GM19239 (cell line): ENCODE measurements at places on chromosomes 7 and 10.

- DNase-seq = no peak
Measured at GRCh38 chr10:125457406-125457805, 225.6 kb downstream of the TEX36 start.

- DNase-seq = no peak
Measured at GRCh38 chr7:150657526-150657925, 25.3 kb upstream of the GIMAP6 start.

DNA sequence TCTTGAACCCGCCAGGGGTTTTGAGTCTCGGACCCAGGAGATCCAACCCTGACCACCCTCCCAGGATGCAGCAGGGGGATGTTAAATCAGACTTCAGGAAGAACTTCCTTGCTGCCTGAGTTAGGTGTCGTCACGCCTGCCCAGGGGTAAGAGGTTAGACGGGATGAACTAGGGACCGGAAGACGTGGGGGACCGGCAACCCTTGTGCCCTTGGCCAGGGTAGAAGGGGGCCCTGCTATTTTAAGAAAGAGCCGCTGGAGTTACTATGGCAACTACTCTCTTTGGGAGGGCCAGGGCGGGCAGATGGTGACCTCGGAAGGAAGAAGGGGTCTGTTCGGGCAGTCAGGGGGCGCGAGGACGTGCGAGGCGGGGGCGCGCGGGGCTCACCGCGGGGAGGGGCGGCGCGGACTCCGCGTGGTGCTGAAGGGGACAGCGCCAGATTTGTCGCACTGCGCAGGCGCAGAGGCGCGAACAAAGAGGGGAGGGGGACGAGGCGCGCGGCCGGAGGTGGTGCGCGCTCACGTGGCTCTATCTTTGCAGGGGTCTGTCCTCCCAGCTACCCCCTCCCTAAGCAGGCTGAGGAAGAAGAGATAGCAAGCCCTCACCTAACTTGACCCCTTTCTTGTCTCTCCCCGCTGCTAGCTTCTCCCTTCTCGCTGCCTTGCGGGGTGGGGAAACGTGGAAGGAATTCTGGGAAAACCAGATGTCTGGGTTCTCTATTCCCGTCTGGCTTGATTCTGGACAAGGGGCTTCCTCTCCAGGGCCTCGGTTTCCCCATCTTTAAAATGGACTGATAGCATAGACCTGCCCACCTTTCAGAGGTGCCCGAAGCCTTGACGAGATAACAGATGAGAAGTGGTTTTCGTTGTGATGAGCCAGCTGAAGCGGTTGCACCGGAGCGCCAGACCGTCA, 940 bp upstream of the PSD start:
- DNase-seq = no peak

- no peak for DNase-seq
Measured at GRCh38 chr7:155797262-155798250, 14.7 kb downstream of the SHH start.

GRCh38 chr7:94410413-94411187, 15.9 kb downstream of the COL1A2 start:
- DNase-seq = no peak

- peak; percentile 63 for DNase-seq
Measured at GRCh38 chr10:13340626-13341376, 7.3 kb downstream of the SEPHS1 start.

DNA sequence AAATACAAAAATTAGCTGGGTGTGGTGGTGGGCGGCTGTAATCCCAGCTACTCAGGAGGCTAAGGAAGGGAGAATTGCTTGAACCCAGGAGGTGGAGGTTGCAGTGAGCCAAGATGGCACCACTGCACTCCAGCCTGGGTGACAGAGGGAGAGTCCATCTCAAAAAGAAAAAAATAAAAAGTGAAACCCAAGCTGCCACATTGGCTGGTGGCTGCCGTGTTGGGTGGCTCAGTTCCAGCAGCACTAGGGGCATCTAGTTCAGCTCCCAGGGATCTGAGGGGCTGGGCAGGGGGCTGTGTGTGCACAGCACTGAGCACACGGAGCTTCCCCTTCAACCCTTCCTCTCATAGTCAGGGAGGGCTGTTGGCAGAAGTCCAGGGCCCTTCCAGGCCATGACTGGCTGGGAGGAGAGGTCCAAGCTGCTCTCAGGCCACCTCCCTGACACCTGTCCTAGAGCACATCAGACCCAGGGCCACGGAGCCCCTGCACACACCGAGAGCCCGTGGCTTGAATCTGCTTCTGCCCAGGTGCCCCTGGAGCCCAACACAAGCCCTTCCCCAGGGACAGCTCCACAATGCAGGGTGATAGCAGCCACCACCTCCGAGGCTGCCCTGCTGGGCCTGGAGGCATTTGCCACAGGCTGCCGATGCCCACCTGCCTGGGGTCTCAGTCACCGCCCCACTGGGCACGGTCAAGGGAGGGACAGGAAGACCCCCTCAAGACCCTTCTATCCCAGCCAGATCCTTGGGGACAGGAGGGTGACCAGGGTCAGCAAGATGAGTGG, 47.3 kb downstream of the YKT6 start:
- DNase-seq = no peak

- DNase-seq = no peak
Measured at GRCh38 chr10:85542152-85542551, 824.4 kb downstream of the GRID1 start.

GRCh38 chr10:58856508-58857240, 319.8 kb upstream of the PHYHIPL start:
- no peak for DNase-seq

DNA sequence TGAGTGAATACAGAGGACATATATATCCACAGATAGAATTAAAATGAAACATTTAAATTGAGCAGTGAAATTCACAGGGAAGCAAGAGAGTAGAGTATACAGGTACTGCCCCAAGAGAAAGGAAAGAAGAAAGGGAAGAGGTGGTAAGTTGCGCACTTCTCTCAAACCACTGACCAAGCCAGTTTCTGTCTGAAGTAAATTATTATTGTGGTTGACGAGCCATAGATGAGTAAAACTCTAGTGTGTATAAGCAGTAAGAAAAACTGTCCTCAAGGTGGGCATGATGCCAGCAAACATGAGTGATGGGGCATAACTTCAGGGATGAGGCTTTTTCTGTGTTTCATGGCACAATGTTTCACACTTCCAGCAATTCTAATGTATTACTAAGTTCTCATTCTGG, 4.4 kb upstream of the BET1 start:
- no peak for DNase-seq
